ENCODE measurements at places on chromosomes 2 and 18.

DNA sequence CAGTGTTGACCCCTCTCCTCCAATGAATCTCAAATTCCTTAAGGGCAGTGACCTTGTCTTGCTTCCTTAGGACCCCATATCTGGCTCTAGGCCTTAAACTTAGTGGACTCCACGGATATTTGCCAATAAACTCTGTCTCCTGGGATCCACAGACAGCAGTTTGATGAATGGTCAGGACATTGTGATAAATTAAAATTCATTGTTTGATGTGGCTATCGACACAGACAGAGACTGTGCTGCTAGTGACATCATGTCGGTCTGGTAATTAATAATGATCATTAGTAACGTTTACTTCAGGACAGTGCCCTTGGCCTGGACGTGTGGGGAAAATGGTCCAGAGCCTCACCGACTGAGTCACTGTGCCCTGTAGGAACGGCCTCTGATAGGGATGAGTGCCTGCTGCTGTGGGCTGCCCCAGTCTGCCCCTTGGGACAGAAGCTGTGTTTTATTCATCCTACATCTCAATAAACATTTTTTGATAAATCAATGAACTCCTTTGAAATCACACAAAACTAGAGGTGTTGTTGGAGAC is 5.2 kb upstream of the SLC35F6 start:
- no peak for DNase-seq

DNA sequence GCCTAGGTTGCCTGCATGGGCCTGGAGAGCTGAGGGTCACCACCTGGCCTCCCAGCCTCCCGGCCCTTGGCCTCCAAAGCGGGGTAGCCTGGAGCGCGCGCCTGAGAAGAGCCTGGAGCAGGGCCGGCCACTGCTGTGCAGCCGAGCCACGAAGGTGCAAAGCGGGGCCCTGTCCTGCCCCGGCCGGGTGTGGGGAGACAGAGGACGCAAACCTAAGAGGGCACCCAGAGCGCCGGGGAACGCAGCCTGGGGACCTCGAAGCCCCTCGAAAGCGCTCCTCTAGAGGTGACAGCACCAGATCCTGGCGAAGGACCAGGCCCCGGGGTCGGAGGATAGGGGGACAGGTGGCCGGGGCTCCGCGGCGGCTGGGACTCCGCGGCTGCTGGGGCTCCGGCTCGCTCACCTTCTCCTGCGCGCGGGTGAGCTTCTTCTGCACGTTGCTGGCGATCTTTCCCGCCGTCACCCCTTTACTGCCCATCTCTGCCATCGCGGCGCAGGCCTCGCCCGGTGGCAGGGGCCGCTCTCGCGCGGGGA is 430 bp downstream of the BIN1 start:
- no peak for DNase-seq

GRCh38 chr2:47179388-47179787 is 24.3 kb upstream of the STPG4 start:
- no peak for DNase-seq

GRCh38 chr2:64711252-64711800 is 57.6 kb upstream of the SERTAD2 start:
- DNase-seq, result no peak

DNA sequence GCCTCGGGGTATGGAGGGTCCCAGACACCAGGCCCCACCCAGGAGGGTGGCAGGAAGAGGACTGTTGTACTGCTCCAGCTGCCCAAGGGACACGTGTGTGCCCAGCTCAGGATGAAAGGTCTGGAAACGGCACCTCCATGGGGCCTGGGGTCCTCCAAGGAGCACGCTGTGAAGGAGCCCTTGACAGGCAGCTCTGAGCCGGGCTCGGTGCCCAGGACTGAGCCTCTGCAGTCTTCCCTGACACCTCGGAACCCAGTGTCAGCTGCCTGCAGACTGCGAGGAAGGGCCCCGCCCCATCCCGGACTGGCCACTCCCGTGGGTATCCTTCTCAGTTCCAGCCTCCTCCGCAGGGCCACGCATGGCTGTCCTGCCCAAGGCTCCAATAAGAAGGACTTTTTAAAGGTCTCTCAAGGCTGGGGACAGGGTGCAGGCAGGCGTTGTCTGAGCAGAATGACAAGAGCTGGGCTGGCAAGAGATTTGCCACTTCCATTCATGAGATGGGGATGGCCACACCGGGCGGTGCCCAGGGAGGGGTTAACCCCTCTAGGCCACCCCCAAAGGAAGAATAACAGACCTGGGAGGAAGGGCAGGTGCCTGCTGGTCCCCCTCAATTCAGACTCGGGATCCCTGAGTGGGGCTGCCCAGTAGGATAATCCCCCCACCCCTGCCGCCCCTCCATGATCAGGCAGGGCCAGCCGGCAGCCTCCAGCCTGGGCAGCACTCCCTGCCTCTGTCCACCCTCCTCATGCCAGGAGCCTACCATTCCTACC is 8.9 kb downstream of the ECEL1 start:
- no peak for DNase-seq

- DNase-seq, result no peak
Measured at GRCh38 chr18:12441475-12442034, 33.8 kb downstream of the PRELID3A start.

DNA sequence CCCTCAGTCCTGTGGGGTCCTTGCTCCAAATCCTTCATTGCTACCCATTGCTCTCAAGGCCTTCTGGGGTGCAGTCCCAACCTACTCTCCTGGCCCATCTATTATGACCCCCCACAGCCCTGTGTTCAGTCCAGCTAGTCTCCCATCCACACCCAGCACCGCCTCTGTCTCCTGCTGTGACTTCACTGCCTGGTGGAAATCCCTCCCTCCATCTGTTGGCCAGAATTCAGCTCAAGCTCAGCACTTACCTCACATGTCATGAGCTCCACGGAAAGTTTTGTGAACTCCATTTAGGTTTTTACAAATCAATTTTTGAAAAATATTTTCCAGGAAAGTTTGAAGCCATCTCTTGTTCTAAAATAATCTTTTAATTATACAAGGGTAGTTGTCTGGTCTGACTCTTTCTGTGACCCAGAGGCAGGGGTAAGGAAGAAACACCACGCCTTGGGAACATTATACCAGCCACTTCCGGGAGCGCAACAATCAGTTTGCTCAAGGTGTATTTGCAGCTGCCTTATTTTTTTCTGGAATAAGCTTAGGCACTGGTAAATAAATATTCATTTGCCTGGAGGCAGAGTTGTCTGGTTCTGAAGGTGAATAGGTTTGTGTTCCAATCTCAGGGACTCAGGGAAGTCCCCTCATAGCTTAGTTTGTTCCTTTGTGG is 110.8 kb downstream of the VIT start:
- DNase-seq, result no peak

DNA sequence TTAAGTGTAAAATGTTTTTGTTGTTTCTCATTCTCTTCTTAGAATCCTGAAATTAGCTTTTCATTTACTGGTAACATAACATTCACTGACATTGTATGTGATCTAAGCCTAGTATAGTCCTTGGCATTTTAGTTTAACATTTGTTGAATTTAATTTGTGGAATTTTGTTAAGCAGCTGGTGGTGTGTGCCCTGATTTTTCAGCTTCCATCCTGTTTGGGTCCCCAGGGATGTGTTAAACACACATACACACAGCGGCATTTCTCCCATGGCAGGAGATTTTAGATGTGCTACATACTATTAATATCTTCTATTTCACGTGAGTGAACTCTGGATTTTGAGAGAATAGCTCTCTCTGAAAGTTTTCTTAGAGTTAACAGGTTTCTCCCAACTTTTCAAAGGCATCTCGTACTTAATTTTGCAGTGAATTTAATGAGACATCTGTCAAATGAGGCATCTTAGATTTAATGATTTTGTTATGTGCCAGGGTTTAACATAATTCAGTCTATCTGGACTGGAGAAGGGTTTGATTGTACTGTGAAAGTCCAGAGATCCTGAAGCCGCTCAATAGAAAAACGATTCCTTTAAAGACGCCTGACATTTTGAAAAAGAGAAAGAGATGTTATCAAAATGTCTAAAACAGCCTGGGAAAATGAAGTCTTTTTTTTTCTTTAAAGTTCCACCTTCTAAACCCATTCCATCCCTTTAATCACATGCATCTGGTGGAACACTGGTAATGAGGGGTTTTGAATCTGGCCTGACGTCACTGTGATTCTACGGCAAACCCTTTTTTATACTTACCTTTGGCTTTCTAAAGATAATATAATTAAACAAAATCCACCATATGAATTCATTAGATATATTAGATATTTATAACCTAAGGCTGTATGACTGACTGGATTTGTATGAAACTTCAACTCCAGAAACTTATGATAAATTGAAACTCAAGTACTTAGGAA is 6.8 kb downstream of the PHLPP1 start:
- no peak for DNase-seq
